Esophagus squamous epithelium (tissue), 5 donors: ENCODE measurements at places on chromosomes 1 and 21.

- no peak for DNase-seq
Observed at GRCh38 chr1:219544163-219544846, 68.6 kb downstream of the ZC3H11B start.

GRCh38 chr1:178752891-178753290, 27.8 kb downstream of the RALGPS2 start:
- no peak for DNase-seq

- DNase-seq, result no peak
Observed at GRCh38 chr1:196442366-196442765, 165.9 kb downstream of the KCNT2 start.

DNA sequence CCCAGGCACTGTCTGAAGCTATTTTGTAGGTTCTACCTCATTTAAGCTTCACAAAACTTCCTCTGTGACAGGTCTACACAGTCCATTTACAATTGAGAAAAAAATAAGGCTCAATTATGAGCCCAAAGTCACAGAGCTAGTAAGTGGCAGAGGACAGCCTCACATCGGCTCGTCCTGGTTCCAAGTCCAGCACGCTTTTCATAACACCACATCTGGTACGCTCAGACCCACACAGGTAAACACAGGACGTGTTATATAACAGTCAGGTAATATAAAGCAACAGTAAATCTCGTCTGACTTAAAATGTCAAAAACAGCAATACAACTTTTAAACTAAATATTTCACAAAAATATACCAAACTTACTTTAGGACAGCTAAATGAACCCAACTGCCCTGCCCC, 13.1 kb downstream of the JAK1 start:
- DNase-seq, result no peak

- DNase-seq, result no peak
Observed at GRCh38 chr1:221704306-221704705, 37.6 kb downstream of the DUSP10 start.

DNA sequence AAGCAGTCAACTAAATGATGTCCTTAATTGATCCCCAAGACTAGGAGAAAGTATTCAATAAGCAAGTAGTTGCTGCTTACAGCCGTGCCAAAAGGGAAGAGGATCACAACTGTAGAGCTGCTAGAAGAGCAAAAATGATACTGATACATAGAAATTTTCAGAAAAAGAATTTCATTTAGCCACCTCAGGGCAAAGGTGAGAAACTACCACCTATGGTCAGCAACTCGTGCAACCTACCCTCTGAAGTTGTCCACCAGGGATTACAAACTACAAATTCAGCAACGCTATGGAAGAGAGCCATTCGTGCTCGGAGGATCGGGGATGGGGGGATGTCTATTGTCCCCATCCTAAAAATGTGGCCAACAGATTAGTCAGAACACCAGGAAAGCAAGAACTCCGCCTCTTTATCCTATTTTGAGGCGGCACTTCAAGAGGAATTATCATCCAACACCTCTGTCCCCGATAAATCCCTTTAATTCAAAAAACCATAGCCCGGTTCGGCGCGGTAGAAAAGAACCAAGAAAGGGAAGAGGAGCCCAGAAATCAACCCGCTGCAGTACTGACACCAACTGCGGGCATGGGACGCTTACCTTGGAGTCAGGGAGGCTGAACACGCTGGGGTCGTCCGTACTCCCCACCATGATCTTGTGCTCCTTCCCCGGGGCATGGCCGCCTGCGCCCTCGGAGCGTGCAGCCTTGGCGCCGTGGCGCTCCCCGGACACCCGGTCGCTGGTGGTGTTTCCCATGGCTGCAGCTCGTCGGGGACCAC, 687 bp downstream of the PRKAB2 start:
- DNase-seq, result no peak

DNA sequence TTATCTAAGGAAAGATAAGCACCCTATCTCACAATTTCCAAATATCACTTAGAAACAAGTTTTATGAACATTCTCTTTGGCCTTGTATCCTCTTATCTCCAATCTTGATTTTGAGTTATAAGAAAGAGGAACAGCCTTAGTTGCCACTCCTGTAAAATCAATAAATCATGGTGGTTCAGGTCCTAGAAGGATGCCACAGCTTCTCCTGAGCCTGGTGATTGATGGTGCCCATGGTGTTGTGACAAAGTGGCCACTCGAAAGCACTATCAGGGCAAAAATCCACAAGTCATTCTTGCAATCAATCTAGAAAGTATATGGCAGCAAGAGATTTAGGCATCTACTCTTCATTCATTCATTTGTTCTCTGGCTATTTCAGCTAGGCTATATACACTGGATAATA, 27.8 kb downstream of the GBP6 start:
- DNase-seq, result no peak

- no peak for DNase-seq
Observed at GRCh38 chr1:164768619-164769018, 209.6 kb downstream of the PBX1 start.

GRCh38 chr1:242187171-242187570, 188.3 kb upstream of the MAP1LC3C start:
- DNase-seq, result no peak

DNA sequence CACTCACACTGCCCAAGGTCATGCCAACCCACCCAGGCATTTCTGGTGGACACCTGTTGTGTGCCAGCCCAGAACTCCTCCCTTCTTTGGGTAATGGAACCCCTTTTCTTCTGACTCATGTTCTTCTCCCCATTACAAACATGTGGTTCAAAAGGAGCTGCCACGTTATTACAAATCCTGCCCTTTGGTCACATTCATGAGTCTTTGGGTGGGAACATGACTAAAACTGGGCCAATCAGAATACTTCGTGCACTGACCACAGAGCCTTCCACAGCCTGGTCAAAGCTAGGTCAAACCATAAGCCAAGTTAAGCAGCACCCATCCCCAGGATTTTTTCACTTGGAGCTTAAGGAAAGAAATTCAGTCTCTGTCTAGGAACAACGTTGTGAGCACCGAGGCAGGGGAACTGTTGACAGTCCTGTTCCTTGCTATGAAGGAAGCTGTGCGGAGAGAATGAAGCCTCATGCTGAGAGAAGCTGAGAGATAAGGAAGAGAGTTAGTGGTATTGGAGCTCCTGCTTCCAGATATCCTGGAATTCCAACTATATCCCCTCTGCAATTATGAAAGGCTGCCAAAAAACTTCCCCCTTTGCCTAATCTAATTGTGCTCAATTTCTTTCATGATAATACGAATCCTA, 46.8 kb upstream of the DIPK1A start:
- DNase-seq, result no peak

DNA sequence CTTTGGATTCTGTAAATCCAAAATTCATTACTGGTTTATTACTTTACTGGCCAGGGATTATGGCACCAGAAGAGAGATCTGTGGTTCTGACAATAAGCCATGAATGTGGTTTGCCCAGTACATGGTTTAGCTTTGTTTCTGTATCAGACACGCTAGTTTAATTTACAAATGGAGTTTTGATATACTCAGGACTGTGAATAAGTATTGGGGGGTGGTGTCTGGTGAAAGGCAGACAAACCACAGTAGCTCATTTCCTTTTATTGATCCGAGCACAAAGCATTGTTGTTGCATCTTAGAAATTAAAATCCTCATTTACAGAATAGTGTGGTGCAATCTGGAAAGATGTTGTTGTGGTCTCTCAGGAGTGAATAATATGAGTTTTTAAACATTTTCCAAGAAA, 96.0 kb downstream of the ST6GALNAC3 start:
- DNase-seq, result no peak

DNA sequence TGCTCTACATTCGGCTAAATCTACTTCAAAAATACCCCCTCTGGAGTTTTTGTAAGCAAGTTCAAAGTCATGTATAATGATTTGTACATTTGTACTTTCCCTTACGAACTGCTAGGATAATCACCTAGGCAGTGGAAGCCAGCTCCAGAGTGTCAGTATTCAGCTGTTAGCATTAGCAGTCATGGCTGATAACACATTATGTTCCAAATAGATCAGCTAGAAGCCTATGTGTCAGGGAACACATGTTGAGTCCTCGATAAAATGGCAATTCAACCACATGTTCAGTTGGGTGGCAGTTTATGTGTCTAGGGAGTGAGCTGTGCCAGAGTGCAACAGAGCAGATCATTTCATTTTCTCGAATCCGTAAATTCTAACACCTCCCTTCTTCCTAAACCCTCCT, 65.8 kb upstream of the KRTAP11-1 start:
- no peak for DNase-seq

GRCh38 chr1:19443326-19443725, 42.0 kb downstream of the CAPZB start:
- DNase-seq, result no peak

GRCh38 chr1:204563307-204563706, 47.1 kb downstream of the MDM4 start:
- DNase-seq, result no peak

- no peak for DNase-seq
Observed at GRCh38 chr1:198776602-198777029, 137.8 kb downstream of the PTPRC start.

DNA sequence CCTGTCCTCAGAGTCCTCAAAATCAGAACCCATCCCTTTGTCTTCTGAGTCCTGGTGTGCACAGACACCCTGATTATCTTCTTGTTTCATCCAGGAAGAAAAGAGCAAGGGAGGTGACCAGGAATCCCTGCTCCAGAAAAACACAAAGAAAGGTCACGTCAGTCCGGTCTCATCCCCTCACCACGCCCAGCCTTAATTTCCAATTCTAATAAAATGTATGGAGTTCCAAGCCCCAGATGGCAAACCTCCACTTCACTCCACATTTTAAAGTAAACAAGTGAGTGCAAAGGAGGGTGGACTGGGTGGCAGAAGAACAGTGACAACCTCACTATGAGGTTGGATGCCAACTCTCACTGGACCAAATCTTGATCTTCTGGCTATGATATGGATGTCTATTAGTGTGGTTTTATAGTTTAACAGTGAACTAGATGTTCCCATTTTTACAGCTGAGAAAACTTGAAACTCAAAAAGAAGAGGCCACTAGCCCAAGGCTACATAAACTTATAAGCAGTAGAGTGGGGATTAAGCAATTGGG, 22.0 kb downstream of the ZNF697 start:
- no peak for DNase-seq

DNA sequence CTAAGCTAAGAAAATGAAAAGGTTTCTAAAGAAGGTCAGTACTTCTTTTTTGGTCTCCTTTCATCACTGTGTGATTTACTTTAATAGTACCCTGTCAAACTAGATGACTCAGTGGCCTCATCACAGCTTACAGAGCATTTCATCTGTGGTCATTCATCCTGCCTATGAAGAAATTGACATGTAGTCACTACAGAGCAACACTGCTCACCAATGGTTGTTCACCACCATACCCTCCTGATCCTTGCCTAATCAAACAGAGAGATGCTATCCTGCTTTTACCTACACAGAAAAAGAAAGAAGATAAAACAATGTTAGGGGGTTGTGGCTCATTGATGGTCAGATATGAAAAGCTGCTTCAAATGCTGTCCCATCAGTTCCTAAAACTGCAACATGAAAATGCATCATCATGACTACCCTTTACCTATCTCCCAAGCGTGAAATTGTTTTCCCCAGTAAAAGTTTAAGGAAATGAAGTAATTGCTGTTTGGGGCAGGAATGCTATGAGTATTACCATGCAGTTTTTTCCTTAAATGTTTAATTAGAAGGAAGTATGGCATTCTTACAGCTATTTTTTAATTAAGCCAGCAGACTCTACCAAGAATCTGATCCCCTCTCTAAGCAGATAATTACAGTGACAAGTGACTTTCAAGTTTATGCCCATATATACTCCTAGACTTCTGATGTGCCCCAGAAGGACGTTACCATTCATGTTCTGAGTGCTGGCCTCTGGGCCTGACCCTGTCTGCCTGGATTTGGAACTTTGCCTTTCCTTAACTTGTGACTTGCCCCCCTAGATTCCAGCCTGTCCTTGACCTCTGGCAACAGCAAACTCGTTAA, 46.1 kb upstream of the FBXO28 start:
- DNase-seq, result no peak

- no peak for DNase-seq
Observed at GRCh38 chr21:36636016-36636415, 62.9 kb upstream of the SIM2 start.

GRCh38 chr1:230728710-230729392, 14.9 kb upstream of the AGT start:
- DNase-seq, result no peak

DNA sequence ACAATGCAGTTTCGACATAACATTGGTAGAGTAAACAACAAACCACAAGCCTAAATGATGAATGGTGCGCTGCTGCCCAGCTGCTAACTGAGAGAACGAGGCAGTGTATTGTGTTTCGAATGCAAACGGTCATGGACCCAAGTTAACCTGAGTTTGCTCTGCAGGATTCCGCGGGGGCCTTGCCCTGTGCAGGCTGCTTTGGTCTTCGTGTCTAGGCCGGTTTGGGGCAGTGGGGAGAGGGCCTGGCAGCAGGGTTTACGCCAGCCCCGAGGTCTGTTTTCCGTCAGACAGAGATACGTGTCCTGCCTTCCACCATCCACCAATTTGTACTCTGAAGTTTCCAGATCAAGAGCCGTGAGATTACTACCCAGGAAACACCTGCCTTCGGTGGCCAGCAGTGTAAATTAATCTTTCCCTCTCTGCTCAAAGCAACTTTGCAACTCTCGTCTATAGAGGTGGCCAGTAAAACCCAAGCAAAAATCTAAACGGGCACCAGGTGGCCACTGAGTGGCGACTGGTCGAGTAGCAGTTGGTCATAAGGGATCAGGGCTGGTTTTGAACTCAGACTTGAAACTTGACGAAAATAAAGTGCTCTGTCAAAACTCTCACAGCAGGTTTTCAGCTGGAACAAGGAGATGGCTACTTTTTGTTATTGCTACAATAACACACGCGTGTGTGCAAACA, 6.3 kb upstream of the PRDM15 start:
- DNase-seq, result no peak

DNA sequence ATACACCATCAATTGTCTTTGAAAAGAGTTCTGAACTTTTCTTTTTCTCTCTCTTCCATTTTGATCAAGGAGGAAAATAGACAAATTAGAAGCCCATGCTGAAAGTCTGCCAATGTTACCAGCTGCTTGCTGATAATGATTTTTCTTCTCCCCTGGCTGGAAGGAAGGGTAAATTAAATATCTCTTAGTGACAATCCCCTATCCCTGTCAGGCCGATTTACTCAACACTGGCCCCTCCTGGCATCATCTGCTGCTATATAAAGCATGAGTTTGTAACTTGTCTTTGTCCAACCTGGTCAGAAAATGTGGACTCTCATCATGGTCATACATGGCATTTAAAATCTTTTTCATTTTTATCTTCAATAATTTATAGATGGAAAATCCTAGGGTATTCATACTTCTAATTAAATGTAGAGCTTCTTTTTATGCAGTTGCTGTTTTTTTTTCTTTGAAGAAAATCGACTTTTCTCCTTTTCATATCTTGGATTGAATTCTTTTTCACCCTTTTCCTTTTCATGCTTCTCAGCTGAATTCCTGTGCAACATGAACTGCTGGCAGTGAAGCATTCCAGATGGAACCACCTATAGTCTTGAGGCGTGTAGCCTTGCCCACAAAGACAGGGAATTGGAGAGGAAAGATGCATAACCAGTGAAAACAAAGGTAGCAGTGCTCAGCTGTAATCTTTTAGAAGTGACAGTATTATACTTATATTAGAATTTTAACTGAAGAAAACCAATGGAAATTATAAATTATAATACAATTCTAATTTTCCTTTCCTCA, 214.7 kb upstream of the PTGFR start:
- no peak for DNase-seq

- no peak for DNase-seq
Observed at GRCh38 chr1:163273766-163274441, 47.9 kb upstream of the NUF2 start.
